ENCODE measurements at places on chromosomes 4 and X.

DNA sequence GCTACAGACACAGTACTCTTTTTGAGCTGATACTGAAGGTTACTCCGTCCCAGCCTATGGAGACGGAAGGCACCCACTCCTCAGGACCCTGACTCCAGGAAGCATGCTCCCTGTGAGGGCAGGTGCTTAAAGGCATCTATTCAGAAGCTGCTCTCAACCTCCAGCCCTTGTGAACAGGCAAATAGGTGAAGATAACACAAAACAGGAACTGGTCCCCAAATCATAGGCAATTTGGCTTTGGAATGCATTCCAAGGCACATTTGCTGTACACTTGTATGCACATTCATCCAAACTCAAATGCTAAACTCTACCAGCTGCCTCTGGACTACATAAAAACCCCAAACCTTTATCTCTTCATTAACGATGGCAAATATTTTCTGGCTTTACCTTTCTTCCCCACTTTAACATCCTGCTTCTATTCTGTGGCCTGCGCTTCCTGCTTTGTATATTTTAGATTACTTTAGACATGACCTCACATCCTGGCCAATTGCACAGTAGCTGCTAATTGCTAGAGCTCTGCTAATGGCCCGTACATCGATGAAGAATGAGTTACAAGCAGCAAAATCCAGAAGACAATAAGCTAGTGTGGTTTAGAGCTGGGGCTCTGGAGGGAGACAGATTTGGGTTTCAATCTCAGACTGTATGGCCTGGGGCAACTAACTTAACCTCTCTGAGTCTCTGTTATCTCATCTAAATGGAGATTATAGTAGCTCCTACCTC is 3.2 kb downstream of the SEL1L3 start:
- no peak for DNase-seq

DNA sequence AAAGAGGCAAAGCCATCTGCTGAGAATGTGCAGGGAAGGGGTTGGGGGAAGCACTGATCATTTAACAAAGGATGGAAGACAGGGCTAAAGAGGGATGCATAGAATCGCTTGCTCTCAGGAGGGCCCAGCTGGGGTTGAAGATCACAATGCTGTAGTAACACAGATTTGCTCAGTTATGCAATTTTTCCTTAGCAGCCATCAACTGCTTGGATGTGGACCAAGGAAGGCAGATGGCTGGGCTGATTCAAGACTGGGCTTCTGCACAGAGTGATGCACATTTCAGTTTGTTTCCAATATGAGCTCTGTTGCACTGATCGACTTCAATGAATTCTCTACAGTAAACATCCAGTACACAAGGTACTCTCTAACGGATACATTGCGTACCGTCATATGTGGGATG is 127.8 kb upstream of the TBL1X start:
- DNase-seq: peak; percentile 92

DNA sequence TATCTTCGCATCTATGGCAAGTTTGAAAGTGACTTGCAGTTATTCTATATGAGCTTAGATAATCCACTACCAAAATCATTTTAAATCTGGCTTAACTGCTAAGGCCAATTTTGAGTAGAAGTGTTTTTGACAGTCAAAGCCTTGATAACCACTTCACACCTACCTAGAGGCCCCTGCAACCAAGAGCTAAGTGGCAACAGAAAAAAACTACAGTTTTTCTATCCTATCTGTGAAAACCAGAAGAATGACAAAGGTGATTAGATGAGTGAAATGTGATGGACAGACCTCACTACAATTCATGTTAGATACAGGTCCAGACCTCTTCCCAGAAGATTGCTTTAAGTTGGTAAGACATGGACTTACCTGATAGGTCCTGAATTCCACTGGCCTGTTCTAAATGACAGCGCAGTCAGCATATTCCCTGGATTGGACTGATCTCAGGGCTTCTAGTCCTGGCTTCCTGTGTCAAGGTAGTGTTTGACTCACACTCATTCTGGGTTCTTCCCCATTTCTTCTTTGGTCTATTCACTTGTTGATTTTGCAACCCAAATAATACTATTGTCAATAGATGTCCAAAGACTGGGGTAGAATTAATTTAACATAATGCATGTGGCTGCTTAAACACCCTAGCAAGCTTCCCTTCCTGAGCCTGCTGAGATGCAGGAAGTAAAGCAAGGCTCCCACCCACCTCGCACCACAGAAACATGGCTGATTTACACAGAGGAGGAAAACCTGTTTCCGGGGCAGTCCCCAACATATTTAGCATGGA is 65.1 kb downstream of the PPP3CA start:
- no peak for DNase-seq

GRCh38 chrX:135168486-135168885 is 2.7 kb downstream of the CT55 start:
- no peak for DNase-seq

DNA sequence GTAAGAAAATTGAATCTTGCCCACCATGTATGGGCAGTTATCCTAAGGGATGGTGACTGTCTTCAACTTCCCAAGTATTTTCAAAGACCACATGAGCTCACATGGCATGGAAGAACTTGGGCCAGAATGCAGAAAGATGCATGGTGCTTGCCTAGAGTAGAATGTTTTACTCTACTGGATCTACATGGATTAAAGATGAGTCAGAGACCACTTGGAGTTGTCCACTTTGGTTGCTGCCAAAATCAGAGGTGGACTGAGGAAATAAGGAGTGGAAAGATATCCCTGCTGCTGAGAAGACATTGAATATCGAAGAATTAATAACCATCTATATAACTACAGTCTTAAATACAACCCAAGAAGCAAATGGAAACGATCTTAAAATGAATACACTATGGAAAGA is 498.1 kb downstream of the NLGN4X start:
- no peak for DNase-seq

DNA sequence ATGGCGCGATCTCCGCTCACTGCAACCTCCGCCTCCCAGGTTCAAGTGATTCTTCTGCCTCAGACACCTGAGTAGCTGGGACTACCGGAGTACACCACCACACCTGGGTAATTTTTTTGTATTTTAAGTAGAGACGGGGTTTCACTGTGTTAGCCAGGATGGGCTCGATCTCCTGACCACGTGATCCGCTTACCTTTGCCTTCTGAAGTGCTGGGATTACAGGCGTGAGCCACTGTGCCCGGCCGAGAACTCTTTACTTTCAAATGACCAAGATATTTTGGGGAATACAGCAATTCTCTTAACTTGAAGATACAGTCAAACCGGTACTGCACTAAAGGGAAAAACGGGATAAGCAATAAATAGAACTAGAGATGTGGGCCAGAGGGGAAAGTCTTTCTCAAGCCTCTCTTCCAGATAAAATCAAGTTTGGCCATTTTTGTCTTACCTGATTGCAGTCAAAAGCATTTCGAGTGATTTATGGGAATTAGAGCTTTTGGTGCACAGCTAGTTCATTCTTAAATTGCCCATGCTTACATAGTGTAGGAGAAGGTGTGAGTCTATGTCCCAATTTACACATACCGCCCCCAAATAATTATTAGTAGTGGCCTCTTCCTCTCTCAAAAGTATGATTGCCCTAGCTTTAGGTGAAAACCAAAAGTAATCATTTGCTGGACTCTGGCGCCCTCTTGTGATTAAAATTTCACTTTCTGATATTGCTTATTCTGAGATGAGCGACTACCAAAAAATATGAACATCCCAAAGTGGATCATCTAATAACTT is 53.2 kb upstream of the ABCG2 start:
- peak; percentile 78 for DNase-seq

GRCh38 chrX:125544031-125544660 is 224.5 kb downstream of the TEX13C start:
- DNase-seq: no peak

- no peak for DNase-seq
Observed at GRCh38 chr4:101156619-101157310, 190.6 kb downstream of the PPP3CA start.

All from lung (tissue), 17 donors.